NCI-H774 (cell line): ENCODE measurements at places on chromosomes 2 and 18.

- DNase-seq: no peak
Observed at GRCh38 chr2:157903626-157904025, 27.5 kb upstream of the ACVR1 start.

GRCh38 chr2:146415291-146415690 lies 1429.5 kb upstream of the ACVR2A start:
- DNase-seq: no peak

GRCh38 chr2:204336153-204336744 lies 209.0 kb upstream of the PARD3B start:
- no peak for DNase-seq

GRCh38 chr18:72122103-72122502 lies 422.0 kb downstream of the CBLN2 start:
- DNase-seq: no peak

DNA sequence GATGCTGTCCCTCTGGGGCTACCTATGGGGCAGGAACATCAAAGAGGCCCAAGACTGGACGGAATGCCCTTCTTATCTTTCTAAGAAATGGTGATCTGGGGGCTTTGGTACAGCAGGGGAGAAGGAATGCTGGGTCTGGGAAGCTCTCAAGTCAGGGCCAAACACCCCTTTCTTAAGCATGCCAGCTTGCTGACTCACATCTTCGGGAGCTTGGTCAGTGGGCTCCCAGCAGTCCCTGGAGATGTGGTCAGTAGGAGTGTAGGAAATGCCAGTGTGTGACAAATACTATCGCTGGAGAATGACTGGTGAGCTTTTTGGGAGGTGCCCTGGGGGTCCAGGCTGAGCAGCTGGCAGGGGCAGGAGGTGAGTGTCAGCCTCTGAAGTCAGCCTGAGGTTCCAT lies 105.0 kb upstream of the CDC42EP3 start:
- DNase-seq: no peak

- no peak for DNase-seq
Observed at GRCh38 chr2:126804347-126804746, 94.3 kb upstream of the TEX51 start.

DNA sequence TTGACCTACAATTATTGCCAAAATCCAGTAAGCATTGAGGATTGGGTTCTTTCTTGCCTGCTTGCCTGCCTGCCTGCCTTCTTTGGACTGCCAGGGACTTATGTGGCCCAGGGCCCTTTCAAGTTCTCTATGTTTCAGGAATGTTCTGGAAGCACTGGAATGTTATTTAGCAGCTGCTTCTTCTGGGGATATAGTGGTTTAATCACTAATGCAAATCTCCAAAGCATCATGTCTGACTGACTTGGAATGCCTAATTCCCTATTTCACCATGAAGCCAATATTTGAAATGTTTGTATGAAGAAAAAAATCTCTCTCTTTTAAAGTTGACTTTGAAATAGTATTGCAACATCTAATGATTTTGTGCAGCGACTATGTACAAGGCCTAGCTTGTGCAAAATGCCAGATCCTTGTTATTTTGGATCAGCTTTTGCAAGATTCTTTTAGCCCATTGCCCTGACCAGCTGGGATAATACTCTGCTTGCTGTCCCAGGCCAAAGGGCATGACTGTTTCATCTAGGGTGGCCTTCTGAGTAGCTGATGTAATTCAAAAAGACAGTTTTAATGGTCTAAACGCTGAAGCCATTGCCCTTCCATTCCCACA lies 204.6 kb downstream of the RND3 start:
- no peak for DNase-seq

- no peak for DNase-seq
Observed at GRCh38 chr2:4515871-4516761, 812.7 kb downstream of the DCDC2C start.

DNA sequence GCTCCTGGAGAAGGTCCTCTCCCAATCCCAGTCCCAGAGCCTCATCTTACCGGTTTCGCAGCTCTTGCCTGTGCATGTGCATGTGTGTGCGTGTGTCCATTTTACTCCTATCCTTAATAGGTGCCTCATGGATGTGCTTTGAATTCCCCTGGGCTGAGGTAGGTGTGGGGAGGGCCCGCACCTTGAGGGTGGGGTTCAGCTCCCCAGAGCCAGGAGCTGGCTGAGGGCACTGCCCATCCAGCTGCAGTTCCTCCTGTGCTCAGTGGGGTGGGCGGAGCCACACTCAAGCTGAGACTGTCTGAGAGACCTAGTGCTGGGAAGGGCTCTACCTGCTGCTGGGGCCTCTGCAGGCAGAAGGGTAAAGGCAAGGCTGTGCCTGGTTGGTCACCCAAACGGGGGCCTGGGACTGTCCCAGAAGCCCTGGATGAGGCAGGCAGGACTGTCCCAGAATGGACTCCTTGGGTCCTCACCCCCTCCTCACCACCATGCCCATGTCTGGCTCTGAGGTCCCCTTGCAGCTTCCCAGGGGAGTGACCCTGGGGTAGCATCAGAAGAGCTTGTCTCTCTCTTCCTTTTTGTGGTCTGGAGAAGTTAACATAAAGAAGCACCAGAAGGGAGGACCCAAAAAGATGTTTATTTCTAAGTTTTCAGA lies 8.9 kb downstream of the GDF7 start:
- no peak for DNase-seq

GRCh38 chr2:77507657-77508056 lies 14.5 kb downstream of the LRRTM4 start:
- no peak for DNase-seq

DNA sequence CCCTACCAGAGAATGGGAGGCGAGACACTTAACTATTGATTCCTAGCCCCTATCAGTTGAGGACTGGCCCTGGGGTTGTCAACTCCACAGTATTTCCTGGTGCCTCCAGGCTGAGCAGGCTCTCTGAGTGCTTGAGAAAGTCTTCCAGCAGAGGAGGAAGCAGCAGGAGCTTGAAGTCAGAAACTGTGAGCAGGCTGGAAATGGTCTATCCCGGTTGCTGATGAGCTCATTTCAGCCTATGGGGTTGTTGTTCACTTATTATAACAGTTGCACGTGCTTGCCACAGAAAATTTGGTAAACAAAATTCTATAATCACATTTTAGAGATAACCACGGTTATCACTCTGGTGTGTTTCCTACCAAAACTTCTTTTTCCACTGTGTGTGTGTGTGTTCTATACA lies 254.7 kb upstream of the THUMPD2 start:
- no peak for DNase-seq

GRCh38 chr18:29176681-29177080 lies 999.8 kb upstream of the CDH2 start:
- DNase-seq: no peak

- no peak for DNase-seq
Observed at GRCh38 chr2:132656266-132656975, 13.6 kb downstream of the LYPD1 start.
